Stimulated activated CD8-positive, alpha-beta memory T cell treated with anti-CD3 and anti-CD28 coated beads, Interleukin-15, amount 100 ng/mL, for 4 hours (primary cell): ENCODE measurements at places on chromosomes 7 and 10.

DNA sequence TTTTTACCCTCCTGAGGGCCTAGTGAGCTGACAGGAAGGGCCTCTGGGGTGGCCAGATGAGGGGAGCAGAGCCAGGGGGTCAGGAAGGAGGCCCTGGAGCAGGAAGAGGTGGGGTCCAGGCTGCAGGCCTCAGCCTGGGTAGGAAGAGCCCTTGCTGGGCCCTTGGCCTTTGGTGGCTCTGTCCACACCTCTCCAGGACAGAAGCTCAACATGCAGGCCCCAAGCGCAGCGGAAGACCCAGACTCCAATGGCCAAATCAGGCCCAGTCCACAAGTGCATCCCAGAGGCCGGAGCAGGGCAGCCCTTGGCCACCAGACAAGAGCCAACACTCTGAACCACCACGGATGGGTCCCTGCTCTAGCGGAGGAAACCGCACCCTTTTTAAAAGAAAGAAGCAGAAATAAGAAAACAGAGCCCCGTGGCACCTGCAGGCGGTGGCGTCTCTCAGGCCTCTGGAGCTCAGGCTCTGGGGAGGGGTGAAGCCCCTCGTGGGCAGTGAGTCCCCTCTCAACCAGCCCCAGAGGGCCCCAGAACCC, 52.8 kb downstream of the FOXL3 start:
- no peak for DNase-seq

GRCh38 chr10:127564644-127565043, 15.5 kb downstream of the NPS start:
- no peak for DNase-seq

- no peak for DNase-seq
Observed at GRCh38 chr10:24853661-24854060, 98.7 kb downstream of the PRTFDC1 start.

GRCh38 chr10:130341356-130341755, 205.2 kb downstream of the GLRX3 start:
- DNase-seq, result no peak

GRCh38 chr7:144791488-144791887, 44.4 kb downstream of the TPK1 start:
- DNase-seq, result no peak

DNA sequence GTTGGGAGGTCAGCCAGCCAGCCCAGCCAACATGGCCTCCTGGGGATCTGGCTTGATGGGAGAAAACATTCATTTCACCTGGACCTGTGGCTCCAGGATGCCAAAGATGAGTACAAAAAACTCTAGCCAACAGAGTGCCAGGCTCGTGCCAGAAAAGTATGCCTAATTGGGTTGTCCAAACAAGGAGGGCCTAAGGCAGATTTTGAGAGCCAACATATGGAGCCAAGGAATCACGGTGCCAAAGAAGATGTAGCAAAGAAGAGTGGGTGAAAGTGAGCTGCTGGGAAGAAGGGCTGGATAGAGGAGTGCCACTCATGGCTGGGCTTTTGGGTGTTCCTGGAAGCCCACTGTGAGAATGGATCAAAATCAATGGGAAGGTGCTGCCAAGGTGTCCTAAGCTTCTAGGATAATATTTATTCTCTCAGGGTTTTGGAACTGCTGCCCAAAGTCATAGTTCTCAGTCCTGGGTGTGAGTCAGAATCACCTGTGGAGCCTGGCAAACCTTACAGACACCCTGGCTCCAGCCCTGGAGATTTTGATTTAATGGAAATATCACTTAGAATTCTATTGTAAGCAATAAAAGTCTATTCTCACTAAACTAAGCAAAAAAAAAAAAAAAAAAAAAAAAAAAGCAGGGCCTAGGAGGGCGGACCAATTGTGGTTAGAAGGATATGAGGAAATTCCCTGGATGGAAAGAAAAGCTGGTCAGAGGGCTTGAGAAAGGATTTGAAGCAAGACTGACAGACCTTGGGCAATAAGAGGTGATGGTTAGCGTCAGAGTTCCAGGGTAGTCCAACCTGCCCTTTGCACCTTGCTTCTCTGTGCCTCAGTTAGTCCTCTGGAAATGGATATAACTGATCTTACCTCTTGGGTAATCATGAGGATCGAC, 182.2 kb upstream of the PRR15 start:
- DNase-seq, result no peak

DNA sequence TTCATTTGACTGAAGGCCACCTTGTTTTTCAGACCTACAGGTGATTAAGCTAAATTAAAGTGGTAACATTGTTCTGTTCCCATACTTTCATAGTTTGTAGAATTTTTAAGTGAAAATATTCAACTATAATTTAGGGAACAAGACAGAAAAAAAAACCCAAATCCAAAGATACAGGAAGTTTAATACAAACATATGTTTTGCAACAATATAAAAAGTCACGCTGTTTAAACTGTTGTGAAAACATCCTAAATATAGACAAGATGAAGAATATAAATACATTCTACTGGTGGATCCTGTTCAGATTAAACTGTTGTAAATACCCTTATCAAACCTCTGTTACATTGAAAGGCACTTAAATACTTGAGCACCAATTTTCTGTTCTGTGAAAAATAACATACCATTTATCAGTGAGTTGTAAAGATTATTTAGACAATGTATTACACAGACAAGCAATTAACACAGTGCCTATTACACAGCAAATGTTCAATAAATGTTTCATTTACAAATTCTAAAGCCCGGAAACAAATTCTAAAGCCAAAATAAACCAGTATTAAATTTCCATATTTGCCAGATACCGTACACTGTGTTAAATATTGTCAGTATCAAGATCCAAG, 14.2 kb downstream of the ASZ1 start:
- no peak for DNase-seq

GRCh38 chr7:127018889-127019288, 233.9 kb downstream of the GRM8 start:
- DNase-seq, result no peak

DNA sequence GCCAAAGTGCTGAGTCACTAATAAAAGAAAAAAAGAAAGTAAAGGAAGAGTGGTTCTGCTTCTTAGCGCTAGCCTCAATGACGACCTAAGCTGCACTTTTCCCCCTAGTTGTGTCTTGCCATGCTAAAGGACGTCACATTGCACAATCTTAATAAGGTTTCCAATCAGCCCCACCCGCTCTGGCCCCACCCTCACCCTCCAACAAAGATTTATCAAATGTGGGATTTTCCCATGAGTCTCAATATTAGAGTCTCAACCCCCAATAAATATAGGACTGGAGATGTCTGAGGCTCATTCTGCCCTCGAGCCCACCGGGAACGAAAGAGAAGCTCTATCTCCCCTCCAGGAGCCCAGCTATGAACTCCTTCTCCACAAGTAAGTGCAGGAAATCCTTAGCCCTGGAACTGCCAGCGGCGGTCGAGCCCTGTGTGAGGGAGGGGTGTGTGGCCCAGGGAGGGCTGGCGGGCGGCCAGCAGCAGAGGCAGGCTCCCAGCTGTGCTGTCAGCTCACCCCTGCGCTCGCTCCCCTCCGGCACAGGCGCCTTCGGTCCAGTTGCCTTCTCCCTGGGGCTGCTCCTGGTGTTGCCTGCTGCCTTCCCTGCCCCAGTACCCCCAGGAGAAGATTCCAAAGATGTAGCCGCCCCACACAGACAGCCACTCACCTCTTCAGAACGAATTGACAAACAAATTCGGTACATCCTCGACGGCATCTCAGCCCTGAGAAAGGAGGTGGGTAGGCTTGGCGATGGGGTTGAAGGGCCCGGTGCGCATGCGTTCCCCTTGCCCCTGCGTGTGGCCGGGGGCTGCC, at the start of gene IL6:
Gene IL6 (plus strand): TSS at position 294 of the 807 bp plus-strand sequence. CDS start 63 bp downstream, at position 357.
- no peak for DNase-seq
